Right kidney (tissue), 9 donors: ENCODE measurements at places on chromosomes 4 and X.

- DNase-seq, result no peak
These were observed 275.2 kb downstream of the TENM3 start for GRCh38 chr4:182518421-182518820.

GRCh38 chrX:13697455-13697854 is 8.5 kb downstream of the RAB9A start:
- DNase-seq, result no peak

- no peak for DNase-seq
These were observed 27.7 kb downstream of the LARP7 start for GRCh38 chr4:112664611-112665010.

DNA sequence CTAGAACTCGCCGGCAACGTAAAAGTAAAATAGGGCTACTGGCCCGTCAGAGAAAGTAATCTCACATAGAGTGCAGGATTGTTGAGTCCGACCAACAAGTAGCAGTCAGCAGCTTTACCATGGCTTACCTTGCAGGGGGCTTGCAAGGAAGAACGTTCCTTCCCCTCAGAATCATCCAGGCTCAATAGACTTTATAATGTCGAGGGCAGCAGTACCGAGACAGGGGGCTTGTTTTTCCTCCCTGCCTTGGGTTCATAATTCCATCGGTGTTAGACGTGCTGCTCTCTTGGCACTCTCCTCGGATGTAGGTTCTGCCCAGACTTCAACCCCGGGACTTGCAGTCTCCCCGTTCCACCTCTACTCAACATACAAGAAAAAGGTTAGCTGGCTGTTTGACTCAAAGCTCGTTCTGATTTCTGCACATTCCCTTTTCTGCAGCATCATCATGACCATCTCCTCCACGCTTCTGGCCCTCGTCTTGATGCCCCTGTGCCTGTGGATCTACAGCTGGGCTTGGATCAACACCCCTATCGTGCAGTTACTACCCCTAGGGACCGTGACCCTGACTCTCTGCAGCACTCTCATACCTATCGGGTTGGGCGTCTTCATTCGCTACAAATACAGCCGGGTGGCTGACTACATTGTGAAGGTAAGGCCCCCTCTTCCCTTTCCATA is 1.5 kb downstream of the SLC10A4 start:
- peak; percentile 42 for DNase-seq

DNA sequence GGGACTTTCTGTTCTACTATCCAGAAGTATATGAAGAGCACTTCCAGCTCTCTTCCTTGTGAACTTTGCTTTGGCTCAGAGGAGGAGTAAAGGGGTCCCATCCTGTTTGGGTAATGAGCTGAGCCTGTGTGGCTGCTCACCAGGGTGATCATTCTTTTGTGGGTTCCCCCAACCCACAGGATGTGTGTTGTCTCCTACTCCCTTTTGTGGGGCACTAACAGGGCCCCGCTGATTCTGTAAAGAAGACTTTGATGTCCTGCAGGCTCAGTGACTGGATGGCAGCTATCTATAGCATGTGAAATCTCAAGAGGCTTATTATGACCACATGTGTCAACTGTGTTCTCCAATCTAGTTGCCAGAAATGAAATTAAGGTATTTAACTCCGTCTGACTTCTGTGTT is 40.8 kb downstream of the ZNF518B start:
- no peak for DNase-seq

DNA sequence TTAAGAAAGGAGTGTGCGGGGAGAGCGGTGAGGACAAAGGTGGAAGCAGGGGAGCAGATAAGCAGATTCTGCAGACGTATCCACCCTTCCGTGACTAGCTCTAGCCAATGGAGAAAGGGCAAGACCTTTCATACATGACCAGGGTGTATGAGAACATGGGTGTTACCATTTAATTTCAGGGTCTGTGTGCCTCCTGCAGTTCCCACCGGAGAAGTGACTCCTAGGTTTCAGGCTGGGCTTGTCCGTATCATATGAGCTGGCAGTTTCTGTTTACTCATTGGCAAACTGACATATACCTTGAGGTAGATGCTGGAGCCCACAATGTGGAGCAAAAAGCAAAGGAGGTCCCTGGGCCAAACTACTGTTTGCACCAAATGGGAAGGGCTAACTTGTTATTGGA is 6.8 kb downstream of the RBM47 start:
- no peak for DNase-seq

GRCh38 chrX:154348114-154348531 is 26.3 kb downstream of the FLNA start:
- no peak for DNase-seq

GRCh38 chr4:4990857-4991540 is 28.3 kb downstream of the CYTL1 start:
- no peak for DNase-seq
